ENCODE measurements at places on chromosomes 2 and 18.

GRCh38 chr2:120394764-120395163 lies 48.8 kb downstream of the INHBB start:
- no peak for DNase-seq

GRCh38 chr18:63869851-63870250 lies 17.7 kb upstream of the SERPINB2 start:
- DNase-seq, result no peak

GRCh38 chr2:181787310-181788048 lies 104.1 kb upstream of the ITPRID2 start:
- no peak for DNase-seq

DNA sequence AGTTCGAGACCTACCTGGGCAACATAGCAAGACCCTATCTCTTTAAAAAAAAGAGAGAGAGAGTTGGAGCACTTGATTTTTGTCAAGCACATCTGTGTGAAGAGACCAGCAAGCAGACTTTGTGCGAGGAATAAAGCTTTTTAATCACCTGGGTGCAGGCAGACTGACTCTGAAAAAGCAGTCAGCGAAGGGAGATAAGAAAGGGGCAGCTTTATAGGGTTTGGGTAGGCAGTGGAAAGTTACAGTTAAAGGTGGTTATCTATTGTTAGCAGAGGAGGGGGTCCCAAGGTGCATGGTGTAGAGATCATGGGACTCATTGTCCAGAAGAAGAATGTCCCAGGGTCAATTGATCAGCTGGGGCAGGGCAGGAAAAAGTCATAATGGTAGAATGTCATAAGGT lies 34.4 kb downstream of the NCL start:
- DNase-seq, result no peak

GRCh38 chr2:126300348-126300747 lies 355.6 kb upstream of the GYPC start:
- no peak for DNase-seq

- DNase-seq, result no peak
Measured at GRCh38 chr2:174761837-174762236, 2.4 kb downstream of the CHRNA1 start.

GRCh38 chr2:54468673-54469072 lies 12.5 kb downstream of the SPTBN1 start:
- no peak for DNase-seq

GRCh38 chr2:109415581-109416013 lies 198.2 kb downstream of the SEPTIN10 start:
- DNase-seq, result no peak

GRCh38 chr2:20618886-20619521 lies 31.9 kb downstream of the HS1BP3 start:
- no peak for DNase-seq

DNA sequence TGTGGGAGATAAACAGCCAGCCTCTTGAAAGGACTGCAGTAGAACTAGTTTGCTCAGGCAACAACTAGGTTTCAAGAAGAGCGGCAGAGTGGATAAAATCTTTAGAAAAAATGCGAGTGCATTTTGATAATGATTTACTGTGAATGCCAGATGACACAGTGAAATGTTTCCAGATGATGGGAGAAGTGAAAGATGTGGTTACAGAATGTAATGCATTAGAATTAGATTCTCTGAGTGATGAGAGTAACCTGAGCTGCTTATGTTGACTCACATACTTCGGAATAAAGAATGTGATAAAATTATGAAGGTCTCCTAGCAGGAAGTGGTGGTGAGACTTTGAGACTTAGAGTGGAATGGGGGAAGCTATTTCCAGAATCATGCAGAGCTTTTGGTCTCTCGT lies 184.3 kb downstream of the GULP1 start:
- peak; percentile 4 for DNase-seq

DNA sequence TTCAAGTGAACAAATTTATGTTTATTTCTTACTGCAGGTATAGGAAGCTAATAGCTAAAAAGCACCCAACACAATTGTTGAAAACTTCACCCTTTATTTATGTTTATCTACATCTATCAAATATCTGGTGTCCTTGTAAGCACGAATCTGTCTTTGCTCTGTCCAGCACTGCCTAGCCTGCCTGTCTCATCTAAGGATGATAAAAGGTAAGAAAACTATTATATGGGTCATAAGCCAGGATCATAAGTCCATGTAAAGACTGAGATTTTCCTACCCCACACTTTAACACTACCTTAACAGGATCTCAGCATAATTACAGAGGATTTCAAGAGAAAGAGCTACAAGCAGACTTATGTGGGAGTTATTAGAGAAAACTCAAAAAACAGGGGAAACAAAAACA lies 365.6 kb upstream of the TMEFF2 start:
- no peak for DNase-seq

- DNase-seq, result no peak
Measured at GRCh38 chr18:49597157-49597931, 35.5 kb downstream of the LIPG start.

DNA sequence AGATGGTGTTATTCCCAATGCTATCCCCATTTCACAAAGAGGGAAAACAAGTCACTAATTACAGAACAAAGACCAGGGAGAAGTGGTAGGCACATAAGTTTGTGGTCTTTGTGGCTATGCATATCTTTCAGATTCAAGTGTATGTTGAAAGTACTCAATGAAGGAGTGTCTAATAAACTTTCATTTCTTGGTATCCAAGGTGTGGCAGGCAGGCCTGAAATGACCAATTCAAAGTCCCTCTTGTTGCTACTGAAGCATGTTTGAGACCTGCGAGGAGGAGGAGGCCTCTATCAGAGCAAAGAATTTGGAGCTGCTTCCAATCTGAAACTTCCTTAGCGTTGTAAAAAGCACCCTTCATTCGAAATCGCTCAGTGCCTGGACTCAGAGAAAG lies 60.9 kb upstream of the KLF7 start:
- no peak for DNase-seq

GRCh38 chr18:8411492-8411891 lies 197.7 kb upstream of the RAB12 start:
- no peak for DNase-seq

Data from NCI-H446 (cell line).